Right kidney (tissue), 9 donors: ENCODE measurements at places on chromosomes 12 and 14.

- no peak for DNase-seq
Observed at GRCh38 chr14:94031883-94032279, 5.7 kb downstream of the OTUB2 start.

DNA sequence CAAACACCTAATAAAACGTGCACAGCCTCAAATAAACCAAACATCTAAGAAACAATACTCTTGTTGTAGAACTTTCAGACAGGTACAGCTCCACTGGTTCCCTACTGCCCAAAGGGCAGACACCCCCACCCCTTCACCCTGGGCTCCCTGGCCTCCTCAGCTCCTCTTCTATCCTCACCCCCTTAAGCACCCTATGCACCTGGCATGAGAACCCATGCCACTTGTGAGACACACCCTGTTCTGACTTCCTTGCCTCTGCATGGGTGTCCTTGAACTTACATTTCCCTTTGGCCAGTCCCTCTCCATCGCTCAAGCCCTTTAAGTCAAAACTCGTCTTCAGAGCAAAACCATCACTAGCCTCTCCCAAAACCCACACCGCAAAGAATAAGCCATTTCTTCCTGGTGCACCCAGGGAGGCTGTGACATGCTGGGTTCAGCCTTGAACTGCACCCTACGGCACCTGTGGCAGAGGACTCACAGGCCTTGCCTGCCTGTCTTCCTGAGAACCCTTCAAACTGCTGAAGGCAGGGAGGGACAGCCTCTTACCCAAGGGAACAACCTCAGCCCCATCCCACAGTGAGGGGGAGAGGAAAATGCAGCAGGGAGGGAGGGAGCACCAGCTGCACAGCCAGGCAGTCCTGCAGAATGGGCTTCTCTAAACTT lies 12.6 kb upstream of the ACTR6 start:
- no peak for DNase-seq

GRCh38 chr12:100485983-100486382 lies 12.3 kb downstream of the NR1H4 start:
- no peak for DNase-seq

DNA sequence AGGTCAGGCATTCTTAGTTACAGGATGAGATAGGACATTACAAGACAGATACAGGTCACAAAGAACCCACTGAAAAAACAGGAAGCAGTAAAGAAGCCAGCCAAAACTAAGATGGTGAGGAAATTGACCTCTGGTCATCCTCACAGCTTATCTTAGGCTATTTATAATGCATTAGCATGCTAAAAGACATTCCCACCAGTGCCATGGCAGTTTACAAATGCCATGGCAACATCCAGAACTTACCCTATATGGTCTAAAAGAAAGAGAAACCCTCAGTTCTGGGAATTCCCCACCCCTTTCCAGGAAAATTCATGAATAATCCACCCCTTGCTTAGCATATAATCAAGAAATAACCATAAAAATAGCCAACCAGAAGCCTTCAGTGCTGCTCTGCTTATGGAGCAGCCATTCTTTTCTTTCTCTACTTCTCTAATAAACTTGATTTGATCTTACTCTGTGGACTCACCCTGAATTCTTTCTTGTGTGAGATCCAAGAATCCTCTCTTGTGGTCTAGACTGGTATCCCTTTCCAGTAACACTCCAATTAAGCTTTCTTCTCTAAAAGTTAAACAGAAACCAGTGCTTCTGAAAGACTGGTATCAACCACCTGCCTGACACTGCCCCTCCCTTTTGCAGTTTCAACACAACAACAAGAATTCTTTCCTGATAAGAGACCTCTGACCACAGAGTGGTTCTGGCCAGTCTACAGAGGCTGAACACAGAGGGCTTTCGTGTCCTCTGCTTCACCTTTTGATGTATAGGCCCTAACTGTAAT lies 86.9 kb downstream of the BCAT1 start:
- no peak for DNase-seq

- no peak for DNase-seq
Observed at GRCh38 chr12:71771069-71771468, 16.4 kb downstream of the RAB21 start.

DNA sequence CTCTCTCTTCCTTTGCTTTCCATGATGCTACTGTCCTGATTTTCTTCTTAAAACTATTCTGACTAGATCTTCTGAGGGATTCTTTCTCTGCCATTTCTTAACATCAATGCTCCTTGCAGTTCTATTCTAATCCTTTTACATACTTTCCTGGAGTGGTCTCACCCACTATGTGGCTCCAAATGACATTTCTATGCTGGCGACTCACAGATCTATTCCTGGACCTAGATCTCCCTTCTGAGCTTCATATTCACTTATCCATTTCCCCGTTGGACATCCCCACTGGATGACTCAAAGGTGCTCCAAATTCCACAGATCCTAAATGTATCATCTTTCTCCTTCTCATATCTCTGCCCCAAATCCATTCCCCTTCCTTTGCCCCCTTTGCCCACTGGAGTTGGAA lies 4.1 kb downstream of the TEP1 start:
- DNase-seq, result no peak

GRCh38 chr14:99733211-99733539 lies 49.1 kb downstream of the CYP46A1 start:
- no peak for DNase-seq

DNA sequence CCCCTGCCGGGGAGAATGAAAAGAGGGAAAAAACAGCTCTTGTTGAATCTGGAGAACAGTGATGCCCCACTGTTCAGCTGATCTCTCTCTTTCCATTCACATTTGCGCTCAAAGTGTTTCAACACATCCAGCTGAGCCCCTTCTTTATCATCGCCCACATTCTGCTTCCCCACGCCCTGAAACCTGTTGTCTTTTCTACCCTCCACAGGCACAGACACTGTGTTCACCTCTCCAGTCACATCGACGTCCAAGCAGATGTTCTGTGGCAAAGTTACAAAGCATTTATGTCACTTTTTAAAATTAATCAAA lies 338.7 kb downstream of the EGLN3 start:
- DNase-seq, result no peak
